Endodermal cell (in vitro differentiated cells): ENCODE measurements at places on chromosomes 4 and X.

GRCh38 chrX:139890991-139891700, 41.7 kb downstream of the ATP11C start:
- no peak for DNase-seq

DNA sequence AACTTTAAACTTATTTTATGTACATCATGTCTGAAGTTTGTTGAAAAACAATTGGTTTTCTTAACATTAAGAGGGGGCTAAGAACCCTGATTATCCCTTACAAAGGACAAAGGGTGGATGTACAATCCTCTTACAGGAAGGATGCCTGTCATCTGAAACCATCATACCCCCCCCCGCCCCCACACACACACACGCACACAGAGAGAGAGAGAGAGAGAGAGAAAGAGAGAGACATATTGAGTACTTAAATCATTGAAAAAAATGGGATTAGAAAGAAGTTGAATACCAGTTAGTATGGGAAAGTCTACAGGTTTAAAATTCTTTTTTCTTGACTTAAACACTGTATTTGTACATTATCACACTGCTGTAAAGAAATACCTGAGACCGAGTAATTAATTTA, 10.9 kb upstream of the PGM2 start:
- no peak for DNase-seq

DNA sequence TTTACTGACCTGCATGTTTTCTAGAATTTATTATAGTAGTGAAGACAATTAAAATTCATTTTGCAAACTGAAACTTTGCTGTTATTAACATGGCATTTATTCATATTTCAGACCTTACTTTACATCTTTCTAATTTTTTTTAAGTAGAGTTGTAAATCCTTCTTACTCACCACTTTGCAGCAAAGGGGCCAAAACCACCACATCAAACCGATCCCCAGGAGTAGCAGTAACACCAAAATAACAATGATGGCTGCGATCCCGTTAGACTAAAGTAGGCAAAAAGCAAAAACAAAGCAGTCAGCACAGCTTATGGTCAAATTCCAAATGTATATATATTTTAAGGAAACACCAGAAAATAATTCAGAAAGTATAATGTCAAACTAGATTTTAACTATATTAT, 64.7 kb downstream of the ANTXR2 start:
- no peak for DNase-seq

DNA sequence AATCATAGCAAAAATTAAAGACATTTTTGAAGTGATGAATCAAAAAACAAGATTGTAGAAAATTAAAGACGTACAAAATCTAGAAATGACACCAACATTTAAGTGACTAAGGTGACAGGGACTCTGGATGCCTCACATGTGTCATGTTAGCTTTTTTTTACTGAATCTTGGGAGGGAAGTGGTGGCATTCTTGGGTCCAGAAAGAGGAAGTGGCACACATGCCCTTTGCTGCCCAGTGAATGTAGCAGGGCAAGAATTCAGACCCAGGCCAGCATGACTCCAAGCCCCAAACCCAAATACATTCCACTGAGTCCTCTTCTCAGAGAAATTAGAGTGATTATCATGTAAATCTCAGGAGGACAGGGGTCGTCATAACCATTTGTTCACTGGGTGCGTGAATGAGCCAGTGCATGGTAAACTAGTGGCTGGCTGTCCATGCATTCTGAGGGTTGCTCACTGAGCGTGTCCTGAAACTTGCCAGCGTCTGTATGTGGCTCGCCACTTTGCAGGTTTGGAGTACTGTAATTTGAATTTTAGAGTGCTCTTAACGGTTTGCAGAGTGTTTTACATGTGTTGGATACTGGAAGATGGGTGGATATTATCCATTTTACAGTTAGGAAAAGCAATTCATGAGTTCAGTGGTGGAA, 55.4 kb upstream of the TBC1D14 start:
- DNase-seq: no peak

DNA sequence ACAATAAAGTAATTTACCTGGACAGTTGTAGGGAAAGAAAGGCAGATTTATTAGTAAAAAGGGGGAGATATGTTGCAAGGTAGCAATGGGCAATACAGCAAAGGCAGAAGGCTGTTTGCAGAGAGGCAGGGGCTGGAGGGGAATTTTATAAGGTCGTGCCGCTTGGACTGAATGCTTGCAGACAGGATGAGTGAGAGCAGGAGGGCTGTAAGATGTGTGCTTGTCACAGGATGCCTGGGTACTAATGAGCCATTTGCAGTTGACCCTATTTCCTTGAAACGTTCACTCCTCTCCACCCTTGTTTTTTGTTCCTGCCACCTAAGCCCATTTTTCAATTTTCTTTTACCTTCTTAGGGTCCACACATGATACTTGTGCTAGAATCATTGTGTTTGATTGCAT, 214.7 kb downstream of the TRAM1L1 start:
- DNase-seq: no peak

DNA sequence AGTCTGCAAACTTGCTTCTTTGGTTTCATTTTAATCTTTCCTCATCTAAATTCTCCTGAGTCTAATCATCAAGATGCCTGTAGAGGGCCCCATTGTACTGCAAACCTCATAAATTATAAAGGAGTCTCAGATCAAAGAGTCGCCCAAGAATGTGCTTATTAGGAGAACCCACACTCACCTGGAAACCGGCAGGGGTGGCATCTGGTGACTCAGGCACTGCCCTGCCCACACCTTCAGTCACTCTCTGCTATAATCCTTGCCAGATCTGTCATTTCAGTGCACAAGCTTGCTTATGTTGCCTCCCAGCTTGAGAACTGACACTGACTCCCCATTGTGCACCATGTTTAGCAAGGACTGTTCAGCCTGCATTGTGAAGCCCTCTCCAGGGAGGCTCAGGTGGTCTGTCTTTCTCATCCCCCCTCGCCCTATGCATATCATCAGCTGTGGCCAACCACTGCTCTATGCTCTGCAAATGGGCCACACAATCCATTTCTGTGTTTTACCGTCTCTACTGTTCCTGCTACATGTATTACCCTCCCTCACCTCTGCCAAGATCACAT, 12.4 kb downstream of the EPGN start:
- peak; percentile 84 for DNase-seq

- no peak for DNase-seq
These were observed 305.7 kb downstream of the PDHA2 start for GRCh38 chr4:96145601-96146000.

DNA sequence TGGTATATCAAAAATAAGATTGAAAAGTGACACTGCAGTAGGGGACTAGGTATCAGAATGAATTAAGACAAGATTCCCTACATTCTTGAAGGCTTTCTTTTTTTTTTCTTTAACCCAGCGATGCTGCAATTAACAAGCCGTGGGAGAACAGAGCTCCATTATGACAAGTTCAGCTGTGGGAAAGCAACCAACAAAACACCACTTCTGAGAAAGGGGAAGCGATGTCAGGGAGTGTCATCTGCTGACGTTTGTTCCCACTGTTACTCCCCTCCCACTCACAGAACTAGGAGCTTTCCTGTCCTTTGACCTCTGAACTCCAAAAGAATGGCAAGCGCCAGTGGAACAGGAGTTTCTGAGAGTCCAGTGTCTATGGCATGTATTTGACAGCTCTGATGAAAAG, 90.2 kb upstream of the SLITRK2 start:
- DNase-seq: no peak

DNA sequence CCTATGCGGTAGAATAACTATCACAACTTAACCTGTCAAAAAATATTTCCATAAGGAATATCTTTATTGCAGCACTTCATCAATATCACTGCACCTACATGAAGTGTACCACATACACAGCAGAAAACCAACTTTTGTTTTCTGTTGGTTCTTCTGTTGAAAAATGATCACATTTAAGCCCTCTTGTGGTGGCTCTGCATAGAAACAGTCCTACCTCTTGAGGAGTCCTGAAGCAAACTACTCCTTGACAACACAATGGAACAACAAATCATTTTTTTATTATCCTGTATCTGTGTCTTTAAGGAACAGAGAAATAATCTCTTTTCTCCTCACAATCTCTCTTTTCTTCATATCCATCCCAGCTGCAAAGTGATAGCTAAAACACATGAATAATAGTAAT, 39.8 kb upstream of the ATOH1 start:
- DNase-seq: no peak

DNA sequence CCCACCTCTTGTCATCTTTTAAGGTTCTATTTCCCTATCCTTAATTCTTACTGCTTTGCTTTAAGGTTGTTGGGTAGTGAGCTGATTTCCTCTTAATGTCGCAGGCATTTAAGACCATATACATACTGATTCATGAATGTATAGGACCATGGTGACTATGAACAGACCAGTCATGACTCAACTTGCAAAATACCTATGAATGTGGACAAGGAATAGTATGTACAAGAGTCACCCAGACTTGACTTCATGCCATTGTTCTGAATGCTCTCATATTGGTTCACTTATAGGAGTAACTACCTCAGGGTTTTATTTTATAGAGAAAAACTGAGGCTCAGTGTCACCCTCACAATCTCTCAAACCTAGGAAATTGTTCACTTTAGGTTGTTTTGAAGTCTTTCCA, 44.3 kb downstream of the CCNG2 start:
- no peak for DNase-seq

- DNase-seq: no peak
These were observed 19.7 kb downstream of the LRCH2 start for GRCh38 chrX:115214151-115214550.

- DNase-seq: no peak
These were observed 8.5 kb downstream of the UNC5C start for GRCh38 chr4:95540227-95540626.
